ENCODE measurements at places on chromosomes 7 and 10. TPM values are rescaled to one million over a fixed set of nuclear protein-coding genes. Genes with fewer than 3 reads are reported as not detected.
A peak's percentile ranks its signal among the peaks of the same experiment; 100 is the strongest.

- no peak for DNase-seq
Measured at GRCh38 chr7:101521430-101521925, 107.6 kb downstream of the MYL10 start.

GRCh38 chr7:135147899-135148721 lies at the start of gene TMEM140:
Gene TMEM140 (plus strand): TSS chr7:135148072. CDS start chr7:135164442, 16,370 bp downstream.
- DNase-seq: peak; percentile 28

DNA sequence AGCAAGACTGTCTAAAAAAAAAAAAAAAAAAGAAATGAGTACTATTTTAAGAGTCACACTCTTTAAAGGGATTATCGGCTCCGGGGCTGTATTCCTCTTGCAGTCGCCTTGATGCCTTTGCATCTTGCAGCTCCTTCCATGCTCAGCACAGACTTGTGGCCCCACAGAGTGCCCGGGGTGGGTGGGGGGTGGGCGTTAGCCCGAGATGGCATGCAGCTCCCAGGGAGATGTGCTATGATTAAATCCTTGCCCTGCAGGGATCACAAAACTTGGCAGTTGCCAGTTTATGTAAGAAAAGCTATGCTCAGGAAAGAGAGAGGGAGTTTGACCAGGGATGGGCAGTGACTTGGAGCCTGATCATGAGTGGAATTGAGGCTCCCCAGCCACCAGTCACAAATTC lies 81.9 kb downstream of the CCDC3 start:
- no peak for DNase-seq

- no peak for DNase-seq
Measured at GRCh38 chr7:75637854-75638593, 100.7 kb downstream of the HIP1 start.

- DNase-seq: no peak
Measured at GRCh38 chr10:12466704-12467305, 117.5 kb downstream of the CAMK1D start.

- no peak for DNase-seq
Measured at GRCh38 chr7:121624958-121625357, 228.8 kb upstream of the FAM3C start.

GRCh38 chr7:151366166-151366879 lies 24.7 kb downstream of the NUB1 start:
- DNase-seq: no peak

DNA sequence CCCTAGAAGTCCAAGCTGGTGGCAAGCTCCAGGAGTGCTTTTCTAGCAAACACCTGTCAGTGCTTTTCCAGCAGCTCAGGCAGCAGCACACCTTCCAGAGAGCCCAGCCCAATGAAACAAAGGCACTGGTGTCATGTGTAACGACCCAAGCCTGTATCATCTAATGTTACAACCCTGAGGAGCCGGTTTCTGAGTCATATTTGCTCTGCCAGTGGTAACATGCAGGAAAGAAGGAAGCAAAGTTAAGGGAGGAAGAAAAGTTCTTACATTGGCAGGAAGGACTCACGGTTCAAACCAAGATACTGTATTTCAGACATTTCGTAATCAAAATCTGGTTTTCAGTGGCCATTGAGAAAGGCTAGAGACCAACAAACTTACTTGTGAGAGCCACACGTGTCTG lies at the start of gene ANKRD22:
Gene ANKRD22 (minus strand): TSS at position 139 of the 400 bp plus-strand sequence. CDS start 237 bp downstream, outside the sequence.
- DNase-seq: no peak

DNA sequence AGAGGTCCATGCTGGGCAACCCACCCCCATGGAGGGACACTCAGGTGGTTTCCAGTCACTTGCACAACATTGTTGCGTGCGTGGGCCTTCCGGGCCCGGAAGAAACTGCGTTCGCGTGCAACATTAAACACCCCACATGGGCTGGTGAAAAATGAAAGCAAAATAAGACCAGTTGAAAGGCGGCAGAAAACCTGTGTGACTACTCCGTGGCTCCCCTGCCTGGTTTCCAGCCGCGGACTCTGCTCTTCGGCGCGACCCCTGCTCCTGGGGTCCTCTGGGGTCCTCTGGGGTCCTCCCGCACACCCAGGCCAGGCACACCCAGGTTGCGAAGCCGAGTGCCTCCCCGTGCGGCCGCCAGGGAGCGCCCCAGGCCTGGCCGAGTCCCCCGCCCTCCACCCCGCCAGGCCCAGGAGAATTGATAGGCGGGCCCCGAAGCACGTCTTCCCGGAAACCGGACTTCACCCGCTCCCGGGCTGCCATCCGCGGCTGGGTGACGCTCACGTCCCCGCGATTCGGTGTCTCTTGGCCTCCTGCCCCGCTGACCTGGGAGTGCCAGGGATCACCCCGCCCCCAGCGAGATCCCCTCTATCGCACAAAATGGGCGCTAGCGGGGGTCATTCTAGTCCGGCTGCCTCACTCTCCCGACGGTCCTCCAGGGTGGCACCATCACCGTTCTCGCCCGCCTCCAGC lies 1.9 kb upstream of the SH2D4B start:
- peak; percentile 78 for DNase-seq

DNA sequence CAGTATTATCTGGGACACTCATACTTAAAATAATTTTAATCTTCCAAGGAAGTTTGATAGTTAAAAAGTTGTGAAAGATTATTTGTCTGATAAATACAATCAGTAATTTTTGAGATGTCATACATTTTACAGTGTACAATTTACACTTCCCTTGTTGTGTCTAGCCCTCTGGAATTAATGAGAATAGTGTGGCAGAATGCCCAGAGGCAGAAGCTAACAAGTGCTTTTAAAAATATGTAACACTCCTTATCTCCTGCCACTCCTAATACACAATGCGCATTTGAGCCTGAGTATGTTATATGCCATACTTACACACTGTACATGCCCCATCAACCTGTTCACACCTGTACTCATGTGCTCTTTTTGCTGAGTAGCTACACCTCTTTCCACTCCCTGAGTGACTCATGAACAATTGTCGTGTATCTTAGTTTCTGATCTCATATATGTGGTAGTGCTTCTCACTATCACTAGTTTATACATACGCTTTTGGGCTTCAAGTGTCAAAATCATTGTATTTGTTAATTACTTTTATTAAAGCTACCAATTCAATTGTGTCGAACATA lies 106.9 kb upstream of the GNAI1 start:
- DNase-seq: no peak

- DNase-seq: no peak
Measured at GRCh38 chr10:111139567-111139966, 62.7 kb downstream of the ADRA2A start.

DNA sequence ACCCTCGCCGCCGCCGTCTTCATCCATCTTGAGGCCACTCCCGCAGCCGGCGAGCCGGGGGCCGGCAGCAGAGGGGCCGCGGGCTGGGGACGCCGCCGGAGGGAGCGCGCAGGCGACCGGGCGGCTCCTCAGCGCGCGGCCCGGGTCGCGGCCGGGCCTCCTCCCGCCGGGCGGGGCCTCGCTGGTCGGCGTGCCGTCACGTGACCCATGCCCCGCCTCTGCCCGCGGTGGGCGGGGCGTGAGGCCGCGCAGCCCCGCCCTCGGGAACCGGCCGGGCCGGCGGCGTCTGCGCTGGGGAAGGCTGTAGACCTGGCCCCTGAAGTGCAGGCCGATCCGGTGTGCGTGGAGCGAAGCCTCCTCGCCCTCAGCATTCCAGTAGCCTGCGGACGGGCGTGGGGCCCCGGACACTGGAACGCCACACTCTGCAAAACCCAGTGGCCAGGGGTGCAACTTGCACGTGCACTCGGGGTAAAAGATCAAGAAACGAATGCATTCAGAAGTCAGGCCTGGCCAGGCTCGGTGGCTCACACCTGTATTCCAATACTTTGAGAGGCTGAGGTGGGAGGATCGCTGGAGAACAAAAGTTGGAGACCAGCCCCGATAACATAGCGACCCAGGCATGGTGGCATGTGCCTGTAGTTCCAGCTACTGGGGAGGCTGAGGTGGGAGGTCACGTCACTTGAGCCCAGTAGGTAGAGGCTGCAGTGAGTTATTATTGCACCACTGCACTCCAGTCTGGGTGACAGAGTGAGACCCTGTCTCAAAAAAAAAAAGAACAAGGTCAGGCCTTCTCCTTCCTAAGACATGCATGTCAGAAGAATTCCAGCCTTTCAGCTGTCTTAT lies at the start of gene CYTH3:
Gene CYTH3 (minus strand): TSS at position 144 of the 843 bp plus-strand sequence. CDS start 117 bp downstream, at position 27.
- DNase-seq: peak; percentile 77

DNA sequence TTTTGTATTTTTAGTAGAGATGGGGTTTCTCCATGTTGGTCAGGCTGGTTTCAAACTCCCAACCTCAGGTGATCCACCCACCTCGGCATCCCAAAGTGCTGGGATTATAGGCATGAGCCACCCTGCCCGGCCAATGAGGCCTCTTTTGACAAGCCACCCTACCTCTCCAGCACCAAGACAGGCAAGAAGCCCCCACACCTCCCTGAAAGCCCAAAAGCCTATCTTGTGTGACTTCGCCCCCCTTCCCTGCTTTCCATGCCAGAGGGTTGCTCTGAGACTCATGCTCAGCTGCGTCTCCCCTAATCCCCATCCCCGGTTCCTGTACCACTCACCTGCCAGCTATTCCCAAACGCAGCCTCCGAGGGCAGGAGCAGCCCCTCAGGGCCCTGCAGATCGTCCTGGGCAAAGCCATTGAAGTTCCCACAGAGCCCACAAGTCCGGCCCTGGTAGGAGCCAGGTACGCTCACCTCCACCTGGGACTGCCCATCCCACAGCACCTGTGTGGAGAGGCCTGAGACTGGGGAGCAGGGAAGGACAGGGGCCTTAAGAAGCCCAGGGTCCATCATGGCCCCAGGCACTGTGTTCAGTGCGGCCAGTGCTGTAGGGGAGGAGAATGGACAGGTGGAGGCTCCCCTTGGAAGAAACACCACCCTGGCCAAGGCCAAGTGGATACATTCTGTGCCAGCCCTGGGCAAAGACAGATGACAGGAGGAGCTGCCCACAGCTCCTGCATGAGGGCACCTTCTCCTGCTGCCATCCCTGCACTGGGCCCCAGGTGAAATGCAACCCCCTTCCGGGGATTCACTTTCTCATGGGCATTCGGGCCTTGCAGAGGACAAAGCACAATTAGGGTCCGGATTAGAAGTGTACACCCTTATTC lies 15.8 kb downstream of the ATP6V1F start:
- DNase-seq: no peak

DNA sequence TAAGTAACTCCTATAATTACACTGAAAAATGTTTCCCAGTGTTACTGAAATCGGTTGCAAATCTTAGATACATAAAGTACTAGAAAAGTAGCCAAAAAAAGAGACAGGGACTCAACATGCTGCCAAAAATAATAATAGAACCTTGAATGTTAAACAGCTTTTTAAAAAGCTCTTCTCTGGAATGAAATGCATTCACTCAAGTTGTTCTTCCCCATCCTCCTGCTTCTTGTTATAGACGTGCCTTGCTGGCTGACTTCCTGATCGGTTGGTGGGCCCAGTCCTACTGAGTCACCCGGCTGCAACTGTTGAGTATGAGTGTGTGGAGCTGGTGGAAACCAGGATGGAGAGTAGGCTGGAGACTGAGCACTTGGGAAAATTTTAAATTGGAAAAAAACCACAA lies 30.6 kb upstream of the RAPGEF5 start:
- no peak for DNase-seq

DNA sequence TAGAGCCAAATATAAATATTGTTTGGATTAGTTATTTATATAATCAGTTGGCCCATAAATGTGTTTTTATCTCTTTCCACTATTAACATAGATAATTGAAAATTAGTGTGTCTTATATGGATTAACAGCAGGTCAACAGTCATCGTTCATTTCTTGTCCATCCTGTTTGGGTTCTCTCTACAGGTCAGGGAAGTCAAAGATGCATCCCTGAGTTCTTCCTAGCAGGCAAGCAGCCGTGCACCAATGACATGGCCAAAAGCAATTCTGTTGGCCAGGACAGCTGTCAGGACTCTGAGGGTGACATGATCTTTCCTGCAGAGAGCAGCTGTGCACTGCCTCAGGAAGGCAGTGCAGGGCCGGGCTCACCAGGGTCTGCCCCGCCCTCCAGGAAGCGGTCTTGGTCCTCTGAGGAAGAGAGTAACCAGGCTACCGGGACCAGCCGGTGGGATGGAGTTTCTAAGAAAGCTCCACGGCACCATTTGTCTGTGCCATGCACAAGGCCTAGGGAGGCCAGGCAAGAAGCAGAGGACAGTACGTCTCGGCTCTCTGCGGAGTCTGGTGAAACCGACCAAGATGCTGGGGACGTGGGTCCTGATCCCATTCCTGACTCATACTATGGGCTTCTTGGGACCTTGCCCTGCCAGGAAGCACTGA lies 15.9 kb downstream of the FBH1 start:
- DNase-seq: no peak

DNA sequence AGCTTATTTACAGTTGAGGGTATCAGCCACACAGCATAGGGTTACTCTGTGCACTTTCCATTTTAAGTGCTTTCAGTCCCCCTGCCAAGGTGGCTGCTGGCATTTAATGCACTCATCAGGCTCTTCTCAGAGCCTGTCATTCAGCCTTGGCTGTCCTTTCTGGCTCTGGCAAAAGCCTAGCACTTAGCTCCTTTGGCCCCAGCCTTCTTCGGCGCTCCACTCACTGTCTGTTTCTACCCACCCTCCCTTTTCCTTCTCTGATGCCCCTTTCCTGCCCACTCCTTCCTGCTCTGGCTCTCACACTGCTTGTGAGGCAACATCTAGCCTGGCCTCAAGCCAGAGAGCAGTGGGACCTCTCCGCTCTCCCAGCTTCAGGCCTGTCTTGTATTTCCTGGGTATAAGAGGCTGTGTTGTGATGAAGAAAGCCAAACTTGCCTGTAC lies 60.2 kb downstream of the WIPF3 start:
- DNase-seq: no peak

DNA sequence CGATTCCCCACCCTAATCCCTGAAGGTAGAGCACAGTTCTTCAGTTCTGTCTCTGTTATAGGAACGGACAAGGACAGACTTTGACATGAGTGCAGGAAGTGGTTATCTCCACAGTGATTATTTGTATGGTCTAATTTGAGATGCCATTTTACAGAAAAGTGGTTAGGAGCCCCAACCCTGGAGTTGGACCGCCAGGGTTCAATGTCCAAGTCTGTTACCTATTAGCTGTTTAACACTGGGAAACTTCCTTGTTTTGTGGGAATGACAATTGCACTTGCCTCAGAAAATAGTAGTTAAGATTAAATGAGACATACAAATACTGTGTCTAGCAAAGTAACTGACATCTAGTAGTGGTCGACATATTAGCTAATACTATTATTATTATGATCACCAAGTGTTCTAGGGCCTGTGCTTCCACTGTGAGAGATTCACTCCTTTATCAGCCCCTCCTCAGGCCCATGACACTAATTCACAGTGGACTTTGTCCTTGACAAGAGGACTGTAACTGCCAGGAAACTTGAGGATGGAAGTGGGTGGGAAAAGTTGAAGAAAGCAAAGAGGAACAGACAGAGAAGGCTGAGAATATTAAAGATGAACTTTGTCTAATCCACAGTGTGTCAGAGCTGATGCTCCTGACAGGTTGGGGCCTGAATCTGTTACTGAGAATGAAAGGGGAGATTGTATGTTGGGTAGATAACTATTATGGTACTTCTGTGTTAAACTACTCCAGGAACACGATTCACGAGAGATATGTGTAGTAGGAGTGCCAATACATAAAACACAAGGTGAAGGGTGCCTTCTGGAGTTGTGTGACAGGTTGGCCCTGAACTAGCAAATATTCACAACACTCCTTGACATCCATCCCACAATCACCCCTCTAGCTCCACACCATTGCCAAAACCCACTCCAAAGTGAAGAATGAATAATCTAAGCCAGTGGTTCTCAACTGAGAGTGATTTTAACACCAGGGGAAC lies 66.4 kb downstream of the TAC1 start:
- no peak for DNase-seq

The SAP25 gene
- 0.52 TPM for total RNA-seq

The FAM13C gene
- 0.10 TPM for total RNA-seq

The GNAT3 gene
- not detected for total RNA-seq

The LIPN gene
- not detected for total RNA-seq

The CTTNBP2 gene
- 0.94 TPM for total RNA-seq

The CYP2C8 gene
- total RNA-seq: not detected

The GPR146 gene
- total RNA-seq: 0.72 TPM

The ECD gene
- total RNA-seq: 36.6 TPM

The INMT gene
- total RNA-seq: not detected

The TCAF2 gene
- 23.0 TPM for total RNA-seq

Data from NCI-H460 (cell line).